ENCODE measurements at places on chromosomes 6 and 20.

DNA sequence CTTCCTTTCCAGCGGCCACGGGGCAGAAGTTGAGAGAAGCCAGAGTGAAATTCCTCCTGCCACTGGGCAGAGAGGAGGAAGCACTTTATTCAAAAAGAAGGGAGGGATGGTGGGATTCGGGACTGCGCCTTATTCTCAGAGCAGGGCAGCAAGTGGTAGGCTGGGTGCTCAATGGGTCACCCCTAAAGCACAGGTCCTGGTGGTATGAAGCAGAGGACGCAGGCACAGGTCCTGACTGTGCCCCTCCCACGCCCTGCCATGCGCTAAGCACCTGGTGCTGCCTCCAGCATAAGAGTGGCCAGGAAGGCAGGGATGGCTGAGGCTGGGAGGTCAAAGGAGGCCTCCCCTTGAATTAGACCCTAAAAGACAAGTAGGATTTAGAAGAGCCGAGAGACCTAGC lies 4.9 kb upstream of the GRM4 start:
- DNase-seq, result no peak

GRCh38 chr20:50590348-50590664 lies 80.1 kb downstream of the PTPN1 start:
- peak; percentile 70 for DNase-seq

DNA sequence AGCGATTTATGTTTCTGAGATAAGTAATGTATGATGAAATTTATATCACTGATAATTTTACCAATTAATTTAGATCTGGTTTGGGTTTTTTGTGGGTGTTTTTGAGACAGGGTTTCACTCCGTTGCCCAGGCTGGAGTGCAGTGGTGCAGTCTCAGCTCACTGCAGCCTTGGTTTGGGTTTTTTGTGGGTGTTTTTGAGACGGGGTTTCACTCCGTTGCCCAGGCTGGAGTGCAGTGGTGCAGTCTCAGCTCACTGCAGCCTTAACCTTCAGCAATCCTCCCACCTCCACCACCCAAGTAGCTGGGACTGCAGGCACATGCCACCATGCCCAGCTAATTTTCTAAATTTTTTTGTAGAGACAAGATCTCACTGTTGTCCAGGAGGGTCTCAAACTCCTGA lies 13.0 kb downstream of the MRS2 start:
- DNase-seq, result no peak

DNA sequence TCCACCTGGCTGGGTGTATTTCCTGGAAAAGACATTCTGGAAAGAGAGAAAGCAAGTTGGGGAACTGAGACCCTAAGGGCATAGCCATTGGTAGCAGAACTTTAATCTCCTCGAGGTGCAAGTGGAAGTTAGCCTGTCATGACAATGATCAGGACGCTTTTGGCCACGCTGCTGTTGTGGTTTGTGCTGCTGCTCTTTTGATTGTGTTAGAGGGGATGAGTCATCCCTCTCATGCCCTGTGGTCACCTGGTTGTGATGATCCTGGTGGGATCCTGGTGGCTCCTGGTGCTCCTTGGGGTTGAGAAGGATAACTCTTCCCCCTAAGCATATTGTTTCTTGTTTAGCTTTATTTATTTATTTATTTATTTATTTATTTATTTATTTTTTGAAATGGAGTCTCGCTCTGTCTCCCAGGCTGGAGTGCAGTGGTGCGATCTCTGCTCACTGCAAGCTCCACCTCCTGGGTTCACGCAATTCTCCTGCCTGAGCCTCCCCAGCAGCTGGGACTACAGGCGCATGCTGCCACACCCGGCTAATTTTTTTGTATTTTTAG lies 350.3 kb downstream of the KIF16B start:
- no peak for DNase-seq

- DNase-seq, result no peak
These were observed 162.2 kb downstream of the TENT5A start for GRCh38 chr6:81590314-81590691.

DNA sequence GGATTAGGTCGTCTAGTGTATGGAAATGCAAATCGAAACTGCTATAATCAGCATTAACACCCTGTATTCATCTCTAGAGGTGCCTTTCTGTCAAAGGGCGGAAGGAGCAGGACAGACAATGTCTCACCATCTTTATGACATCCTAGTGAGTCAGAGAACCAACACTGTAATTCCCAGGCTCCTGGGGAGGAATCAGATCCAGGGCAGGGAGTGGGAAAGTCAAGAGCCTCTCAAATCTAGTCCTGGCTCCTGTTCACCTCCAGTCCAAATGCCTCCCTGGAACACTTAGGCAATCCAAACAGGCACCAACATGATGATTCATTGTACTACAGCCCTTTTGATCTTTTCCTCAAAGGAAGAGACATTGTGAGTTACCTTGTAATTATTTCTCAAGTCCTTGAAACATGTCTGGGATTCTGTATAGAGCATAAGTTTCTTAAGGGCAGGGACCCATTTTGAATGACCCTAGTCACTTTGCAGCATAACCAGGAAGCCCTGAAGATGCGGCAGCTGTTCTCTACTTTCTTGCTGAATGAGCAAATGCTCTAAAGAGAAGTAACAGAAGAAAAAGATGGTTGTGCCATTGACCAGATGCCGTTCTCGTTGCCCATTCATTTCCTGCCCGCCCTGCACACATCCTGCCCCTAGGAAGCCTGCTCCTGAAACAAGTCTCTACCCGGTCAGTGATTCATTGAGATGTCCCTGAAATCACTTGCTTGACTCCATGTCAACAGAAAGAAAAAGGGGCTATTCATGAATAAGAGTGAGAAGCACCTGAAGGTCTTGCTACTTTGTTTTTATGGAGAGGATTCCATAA lies 112.8 kb upstream of the JARID2 start:
- DNase-seq, result peak; percentile 91

DNA sequence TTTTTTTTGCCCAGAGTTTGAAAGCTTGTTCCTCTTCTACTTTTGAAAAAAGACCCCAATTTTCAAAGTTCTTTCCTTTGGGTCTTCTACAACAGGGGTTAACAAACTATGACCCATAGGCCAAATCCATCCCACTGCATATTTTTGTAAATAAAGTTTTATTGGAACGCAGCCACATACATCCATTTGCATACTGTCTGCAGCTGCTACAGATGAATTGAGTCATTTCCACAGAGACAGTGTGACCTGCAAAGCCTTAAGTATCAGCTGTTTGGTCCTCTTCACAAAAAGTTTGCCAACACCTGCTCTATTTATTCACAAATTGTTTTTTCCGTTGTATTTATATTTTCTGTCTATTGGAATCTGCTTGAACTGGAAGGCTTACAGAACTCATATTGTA lies 189.2 kb downstream of the TBC1D7 start:
- no peak for DNase-seq

- DNase-seq, result peak; percentile 47
These were observed 156.8 kb downstream of the DNAH8 start for GRCh38 chr6:38871741-38872568.

- no peak for DNase-seq
These were observed 237.7 kb upstream of the CITED2 start for GRCh38 chr6:139612135-139612465.

DNA sequence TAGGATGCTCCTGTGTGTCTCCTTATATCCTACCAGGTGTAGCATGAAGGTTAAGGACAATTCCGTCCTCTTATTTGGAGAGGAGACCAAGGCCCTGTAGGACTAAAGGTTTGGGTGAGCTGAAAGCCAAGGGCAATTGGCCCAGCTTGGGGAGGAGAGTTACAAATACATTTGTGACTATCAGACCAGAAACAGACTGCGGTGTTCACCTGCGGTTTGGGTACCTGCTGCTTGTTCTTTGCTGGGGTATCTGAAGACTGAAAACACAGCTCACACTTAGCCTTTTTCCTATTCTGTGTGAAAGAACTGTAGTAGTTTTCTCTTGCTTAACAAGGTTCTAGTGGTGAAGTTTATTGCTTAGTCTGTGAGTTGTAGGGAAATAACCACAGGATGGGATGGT lies 55.0 kb downstream of the ESR1 start:
- no peak for DNase-seq

GRCh38 chr20:38658879-38659596 lies 57.4 kb downstream of the ARHGAP40 start:
- no peak for DNase-seq

GRCh38 chr6:49088631-49089030 lies 374.4 kb downstream of the MMUT start:
- no peak for DNase-seq

DNA sequence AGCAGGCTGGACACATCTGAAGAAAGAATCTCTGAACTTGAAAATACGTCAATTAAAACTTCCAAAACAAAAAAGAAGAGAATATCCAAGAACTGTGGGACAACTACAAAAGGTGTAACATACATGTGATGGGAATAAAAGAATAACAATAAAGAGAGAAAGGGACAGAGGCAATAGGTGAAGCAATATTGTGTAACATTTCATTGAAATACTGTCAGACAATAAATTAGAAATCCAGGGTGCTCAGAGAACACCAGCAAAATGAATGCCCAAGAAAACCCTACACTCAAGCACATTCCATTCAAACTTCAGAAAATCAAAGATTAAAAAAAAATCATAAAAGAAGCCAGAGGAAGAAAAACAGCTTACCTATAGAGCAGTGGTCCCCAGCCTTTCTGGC lies 33.6 kb upstream of the ASF1A start:
- DNase-seq, result no peak

DNA sequence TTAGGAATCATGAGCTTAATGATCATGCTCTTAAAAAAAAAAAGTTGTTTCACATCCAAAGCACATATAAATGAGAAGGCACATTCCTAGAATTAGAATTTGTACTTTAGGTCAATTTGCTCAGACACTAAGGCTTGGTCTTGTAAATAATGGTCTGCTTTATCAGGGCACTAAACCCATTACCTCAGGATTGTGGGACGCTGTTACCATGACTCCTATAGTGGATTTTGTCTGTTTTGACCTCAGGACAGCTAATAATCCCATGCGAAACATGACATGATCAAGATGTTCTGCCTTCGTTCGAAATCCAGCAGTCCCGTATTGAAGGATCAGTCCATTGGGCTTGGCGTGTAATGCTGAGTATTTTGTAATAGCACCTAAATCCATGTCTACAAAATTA lies 2.4 kb downstream of the PGM3 start:
- DNase-seq, result no peak

DNA sequence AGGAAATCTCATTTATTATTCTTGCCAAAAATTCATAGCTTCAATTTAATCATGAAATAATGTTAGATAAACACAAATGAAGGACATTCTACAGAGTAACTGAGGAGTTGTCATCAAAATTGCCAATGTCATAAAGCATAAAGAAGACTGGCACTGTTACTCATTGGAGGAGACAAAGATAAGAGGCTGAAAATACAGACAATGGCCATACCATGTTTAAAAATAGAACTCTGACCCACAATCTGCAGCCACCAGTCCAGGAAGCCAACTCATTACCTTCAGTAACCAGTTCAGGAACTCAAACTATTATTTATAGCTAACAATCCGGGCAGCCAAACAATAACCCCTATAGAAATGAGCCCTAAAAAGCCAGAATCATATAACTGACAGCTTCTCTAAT lies 795.6 kb downstream of the TENT5A start:
- no peak for DNase-seq

- DNase-seq, result no peak
These were observed 28.4 kb upstream of the BTN3A2 start for GRCh38 chr6:26336355-26337198.

GRCh38 chr6:34513646-34514045 lies 42.5 kb downstream of the SPDEF start:
- DNase-seq, result no peak

DNA sequence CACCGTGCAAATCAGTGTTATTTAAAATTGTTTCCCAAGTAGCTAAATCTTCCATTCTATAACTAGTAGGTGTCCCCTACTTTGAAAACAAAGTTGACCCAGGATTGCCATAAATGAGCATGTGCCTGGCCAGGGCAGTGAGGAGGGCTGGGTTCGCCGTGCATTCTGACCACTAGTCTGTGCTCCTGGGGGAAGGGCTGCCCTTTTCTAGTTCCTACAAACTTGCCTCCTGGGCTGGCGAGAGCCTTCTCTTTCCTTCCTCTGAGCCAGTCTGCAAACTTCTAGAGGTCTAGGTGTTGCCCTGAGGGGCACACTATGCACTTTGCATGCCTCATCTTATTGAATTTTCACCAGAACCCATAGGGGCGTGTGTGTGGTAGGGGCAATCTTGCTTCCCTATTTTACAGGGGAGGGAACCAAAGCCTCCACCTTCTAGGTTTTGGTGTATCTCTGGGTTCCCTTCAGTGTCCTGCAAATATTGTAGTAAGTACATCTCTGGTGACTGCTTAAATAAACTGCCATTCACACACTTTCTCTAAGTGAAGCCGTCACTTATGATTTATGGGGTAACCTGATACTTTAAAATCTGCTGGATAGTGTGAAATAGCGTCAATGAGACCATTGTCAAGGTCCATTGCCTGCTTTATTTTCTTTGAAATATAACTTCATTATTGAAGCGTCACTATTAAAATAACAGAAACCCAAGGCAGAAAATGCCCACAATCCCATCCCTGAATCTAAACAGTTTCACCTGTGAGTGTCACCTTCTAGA lies 42.2 kb downstream of the CDH26 start:
- no peak for DNase-seq

- DNase-seq, result no peak
These were observed 10.8 kb downstream of the CPNE1 start for GRCh38 chr20:35653893-35654292.

DNA sequence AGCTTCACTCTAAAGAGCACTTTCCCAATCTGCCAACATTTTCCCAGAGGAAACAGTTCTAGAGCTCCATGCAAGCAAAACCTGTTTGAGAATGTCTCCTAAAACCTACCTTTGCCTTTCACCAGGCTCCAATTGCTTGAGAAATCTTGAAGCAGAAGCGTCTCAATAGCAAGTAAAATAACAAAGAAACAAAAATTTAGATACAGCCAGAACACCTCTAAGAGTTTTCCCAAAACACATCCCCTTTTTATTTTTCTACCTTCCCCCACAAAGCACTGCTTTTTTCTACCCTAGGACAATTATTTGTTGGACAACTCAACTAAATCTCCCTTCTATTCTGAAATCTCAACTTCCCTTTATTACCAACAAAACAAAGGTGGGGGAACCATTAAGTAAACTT lies 3.6 kb downstream of the VGLL2 start:
- no peak for DNase-seq

DNA sequence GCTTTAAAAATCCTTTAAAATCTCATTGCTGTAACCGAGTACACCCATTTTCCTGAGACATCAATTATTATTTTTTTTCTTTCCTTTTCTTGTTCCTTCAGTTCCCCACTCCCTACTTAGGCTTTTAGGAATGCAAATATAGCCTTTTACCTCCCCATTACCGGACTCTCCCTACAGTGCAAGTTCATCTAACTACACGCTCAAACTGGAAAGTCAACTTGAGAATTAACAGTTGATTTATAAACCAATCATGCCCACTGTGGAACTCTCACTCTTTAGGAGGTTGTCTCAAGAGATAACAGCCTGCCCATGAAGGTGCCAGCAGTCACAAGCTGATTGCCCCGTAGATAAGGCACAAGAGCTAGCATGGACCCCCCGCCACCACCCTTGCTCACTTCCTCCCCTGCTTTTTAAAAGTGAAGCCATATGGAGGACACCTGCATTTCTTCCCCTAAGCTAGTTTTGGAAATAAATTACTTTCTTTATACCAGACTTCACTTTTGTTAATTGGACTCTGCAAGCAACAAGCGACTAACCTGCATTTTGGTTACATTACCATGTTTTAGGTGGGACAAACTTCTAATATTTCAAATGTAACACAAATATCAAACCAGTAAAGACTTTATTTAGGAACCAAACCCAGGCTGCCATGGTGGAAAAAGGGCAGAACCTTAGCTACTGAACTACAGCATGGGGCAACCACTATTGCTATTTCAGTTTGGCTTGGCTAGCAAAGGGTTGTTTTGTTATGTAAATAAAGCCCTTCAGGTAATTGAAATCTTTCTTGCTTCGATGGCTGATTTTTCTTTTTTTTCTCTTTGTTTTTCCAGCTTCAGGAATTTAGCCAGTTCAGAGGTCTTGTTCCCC lies 34.9 kb downstream of the UBD start:
- DNase-seq, result no peak

Measured in NCI-H2029 treated with DMSO at 0.1 percent for 48 hours (cell line).